Stimulated activated CD4-positive, alpha-beta T cell treated with anti-CD3 and anti-CD28 coated beads, Interleukin-4, amount 100 ng/mL, for 48 hours (primary cell): ENCODE measurements at places on chromosomes 7 and 10.

DNA sequence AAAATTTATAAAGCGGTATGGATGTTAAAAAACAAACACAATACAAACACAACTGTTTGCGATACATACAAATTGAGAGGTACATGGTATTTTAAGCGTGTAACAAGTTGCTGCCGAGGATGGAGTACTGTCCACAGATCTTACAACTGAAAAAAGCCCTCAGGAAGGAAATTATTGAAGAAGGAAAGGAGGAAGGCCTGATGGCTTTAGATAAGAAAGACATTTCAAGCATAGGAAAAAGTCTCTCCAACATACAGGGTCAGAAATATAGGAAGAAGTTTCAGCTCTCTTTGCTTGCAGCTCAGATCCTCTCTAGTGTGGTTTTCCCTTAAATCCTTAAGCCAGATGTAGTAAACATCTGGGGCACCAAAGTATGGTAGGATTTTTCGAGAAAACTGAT is 25.0 kb downstream of the RBM28 start:
- no peak for DNase-seq

GRCh38 chr10:114320249-114321116 is 81.4 kb downstream of the VWA2 start:
- no peak for DNase-seq

DNA sequence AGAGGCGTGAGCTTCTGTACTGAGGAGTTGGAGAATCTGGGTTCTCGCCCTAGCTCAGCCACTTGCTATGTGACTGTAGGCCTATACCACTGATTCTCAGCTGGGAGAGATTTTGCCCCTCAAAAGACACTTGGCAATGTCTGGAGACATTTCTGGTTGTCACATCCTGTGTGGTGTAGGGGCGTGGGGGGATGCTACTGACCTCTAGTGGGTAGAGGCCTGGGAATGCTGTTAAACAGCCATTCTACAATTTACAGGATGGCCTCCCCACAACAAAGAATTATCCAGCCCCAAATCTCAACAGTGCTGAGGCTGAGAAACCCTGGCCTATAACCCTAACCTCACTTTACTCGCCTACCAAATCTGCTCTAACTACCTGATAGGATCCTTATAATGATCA is 58.8 kb upstream of the GAD2 start:
- no peak for DNase-seq

DNA sequence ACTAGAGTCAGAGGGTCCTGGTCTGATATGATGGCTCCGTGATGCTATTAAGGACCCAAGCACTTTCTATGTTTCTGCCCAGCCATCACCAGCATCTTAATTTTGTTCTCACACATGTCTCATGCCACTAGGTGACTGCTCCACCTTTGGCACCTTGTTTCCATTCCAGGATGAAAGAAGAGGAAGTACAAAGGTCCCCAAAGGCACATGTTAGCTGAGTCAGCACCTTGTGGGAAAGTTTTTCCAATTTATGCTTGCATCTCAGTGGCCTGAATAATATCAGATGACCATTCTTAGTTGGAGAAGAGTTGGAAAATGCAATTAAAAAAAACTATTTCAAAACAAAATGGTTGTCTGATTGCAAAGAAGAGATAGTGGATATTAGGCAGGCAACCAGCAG is 341.0 kb upstream of the NPSR1 start:
- DNase-seq, result no peak

- peak; percentile 10 for DNase-seq
These were observed 48.5 kb upstream of the SLC29A3 start for GRCh38 chr10:71270301-71271220.

GRCh38 chr10:119651514-119652360 is 557 bp downstream of the BAG3 start:
- no peak for DNase-seq

DNA sequence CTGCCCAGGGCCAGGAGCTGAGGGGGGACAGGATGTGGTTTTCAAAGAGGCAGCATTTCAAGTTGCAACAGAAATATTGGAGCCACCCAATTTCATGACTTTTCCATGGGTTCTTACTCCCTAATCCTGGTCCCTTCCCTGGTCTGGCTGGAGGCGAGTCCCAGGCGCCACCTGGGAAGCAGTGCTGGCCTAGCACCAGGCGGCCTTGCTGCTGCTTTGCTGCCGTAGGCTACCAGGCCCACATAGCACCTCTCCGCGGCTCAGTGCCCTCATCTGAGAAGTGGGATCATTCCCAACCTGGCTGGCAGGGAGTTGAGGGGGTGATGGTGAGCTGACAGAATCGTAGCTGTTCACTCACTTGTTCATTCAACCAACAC is 33.7 kb downstream of the ZMIZ1 start:
- no peak for DNase-seq

GRCh38 chr10:108250936-108251620 is 1086.6 kb upstream of the SORCS1 start:
- DNase-seq, result no peak

DNA sequence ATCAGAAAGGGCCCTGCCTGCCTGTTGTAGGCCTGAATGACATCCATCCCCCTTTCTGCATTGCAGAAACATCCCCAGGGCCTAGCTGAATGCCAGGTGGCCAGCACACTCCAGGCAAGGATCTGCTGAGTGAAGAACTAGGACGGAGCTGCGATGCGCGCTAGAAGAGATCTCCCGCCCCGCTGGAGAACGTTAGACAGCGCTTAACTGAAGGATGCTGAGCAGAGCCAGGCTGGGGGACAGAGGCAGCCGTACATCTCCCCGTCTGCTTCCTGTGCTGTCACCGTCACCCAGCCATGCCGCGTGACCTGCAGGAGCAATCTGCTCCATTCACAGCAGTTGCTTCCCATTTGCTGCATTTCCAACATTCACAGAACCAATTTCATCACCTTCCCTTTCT is 73.3 kb downstream of the FAM53B start:
- no peak for DNase-seq

GRCh38 chr10:76624470-76624869 is 1013.1 kb downstream of the KCNMA1 start:
- no peak for DNase-seq

- no peak for DNase-seq
These were observed 20.2 kb upstream of the PPIF start for GRCh38 chr10:79327090-79327457.

- no peak for DNase-seq
These were observed 5.9 kb upstream of the LGI1 start for GRCh38 chr10:93751832-93752231.

- no peak for DNase-seq
These were observed 10.9 kb upstream of the CHRM2 start for GRCh38 chr7:136857573-136857972.
